ENCODE measurements at places on chromosomes 5 and 9.

GRCh38 chr5:111117136-111117535 lies 25.0 kb downstream of the WDR36 start:
- no peak for DNase-seq

DNA sequence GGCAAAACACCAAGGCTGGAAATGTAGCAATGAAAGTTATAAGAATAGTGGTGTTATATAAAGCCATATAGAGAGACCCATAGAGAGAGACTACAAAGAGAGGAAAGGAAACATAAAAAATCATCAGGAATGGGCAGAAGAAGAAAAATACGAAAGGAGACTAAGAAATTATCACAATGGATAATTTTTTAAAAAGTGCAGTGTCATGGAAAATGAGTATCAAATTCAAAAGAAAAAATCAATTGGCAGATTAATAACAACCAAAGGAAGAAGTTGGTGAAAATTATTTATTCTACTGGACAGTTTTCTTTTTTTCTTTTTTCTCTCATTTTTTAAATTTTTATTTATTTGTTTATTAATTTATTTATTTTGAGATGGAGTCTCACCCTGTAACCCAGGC lies 1488.4 kb upstream of the WWC1 start:
- no peak for DNase-seq

GRCh38 chr5:32436553-32437242 lies 7.8 kb downstream of the ZFR start:
- DNase-seq: no peak

DNA sequence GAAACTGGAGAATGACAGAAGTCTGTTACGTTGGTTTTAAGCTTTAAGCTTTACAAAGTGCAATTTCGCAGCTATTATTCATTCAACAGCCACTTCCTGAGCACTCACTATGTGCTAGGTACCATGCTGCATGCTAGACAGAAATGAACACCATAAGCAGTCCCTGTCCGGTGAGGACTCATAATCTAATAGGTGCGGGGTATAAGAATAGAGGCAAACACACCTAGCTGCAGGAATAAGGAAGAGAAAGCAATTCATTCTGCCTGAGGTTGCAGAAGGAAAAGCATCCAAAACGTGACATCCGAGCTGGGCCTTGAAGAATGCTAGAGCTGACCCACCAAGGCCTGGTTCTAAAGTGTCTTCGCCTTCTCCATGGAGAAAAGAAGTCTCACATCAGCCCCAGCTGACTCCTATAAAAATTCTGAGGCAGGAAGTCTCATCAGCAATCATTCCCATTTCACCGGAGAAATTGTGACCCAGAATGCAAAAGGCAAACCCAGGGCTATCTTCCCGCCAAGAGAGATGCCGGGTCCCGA lies 542 bp downstream of the FKBP15 start:
- no peak for DNase-seq

DNA sequence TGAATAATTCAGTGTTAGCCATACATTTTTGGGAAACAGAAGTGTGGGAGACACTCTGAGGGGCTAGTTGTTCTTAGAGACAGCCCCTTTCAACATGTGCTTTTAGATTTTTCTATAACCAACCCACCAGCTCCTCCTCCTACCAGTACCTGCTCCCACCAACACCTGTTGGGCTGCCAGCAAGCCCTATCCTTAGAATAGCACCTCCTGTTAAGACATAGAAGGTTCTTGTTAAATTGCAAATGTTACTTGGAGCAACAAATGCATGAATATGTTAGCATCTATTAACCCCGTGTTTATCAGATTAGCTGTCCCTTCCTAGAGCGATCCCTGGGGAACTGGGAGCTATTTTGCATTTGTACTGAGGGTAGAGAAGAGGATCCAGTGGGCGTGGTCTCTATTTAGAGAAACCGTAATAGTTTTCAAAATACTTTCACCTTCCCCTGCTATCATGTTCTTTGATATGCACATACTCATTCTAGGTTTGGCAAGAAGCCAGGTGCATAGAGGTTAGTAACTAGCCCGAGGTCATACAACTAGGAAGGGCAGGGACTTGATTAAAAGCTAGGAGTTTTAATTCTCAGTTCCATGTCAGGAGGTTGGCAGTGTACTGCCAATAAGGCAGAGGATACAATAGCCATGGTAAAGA lies 334.4 kb downstream of the KCTD16 start:
- peak; percentile 1 for DNase-seq

- DNase-seq: no peak
These were observed 64.1 kb downstream of the ZFAND5 start for GRCh38 chr9:72300873-72301272.

- DNase-seq: no peak
These were observed 92.7 kb downstream of the SV2C start for GRCh38 chr5:76175821-76176403.

GRCh38 chr5:152824316-152824715 lies 419.2 kb upstream of the NMUR2 start:
- DNase-seq: no peak

GRCh38 chr5:142108432-142109330 lies at the start of gene NDFIP1:
Gene NDFIP1, plus strand, starts transcription at chr5:142108779. Its CDS starts 196 bp downstream, at chr5:142108975.
- DNase-seq: peak; percentile 57

- peak; percentile 79 for DNase-seq
These were observed 157.0 kb downstream of the RGS3 start for GRCh38 chr9:113620377-113621161.

DNA sequence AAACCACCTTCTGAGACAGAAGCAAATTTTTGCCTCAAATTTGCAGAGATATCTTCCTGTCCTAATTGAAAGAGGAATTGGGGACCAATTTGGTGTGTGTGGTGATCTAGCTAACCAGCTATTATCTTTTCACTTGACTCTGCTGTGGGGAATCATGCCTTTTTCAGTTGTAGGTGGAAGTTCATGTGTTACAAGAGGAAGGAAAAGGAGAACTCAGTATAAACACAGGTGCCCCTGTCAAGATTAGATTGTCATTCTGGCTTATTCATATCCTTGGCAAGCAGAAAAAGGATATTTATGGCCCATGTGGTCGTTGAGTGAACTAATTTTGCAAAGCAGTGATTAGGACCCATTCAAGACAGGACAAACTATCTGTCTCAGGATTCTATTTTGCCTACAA lies 336.8 kb upstream of the SLC30A5 start:
- no peak for DNase-seq

DNA sequence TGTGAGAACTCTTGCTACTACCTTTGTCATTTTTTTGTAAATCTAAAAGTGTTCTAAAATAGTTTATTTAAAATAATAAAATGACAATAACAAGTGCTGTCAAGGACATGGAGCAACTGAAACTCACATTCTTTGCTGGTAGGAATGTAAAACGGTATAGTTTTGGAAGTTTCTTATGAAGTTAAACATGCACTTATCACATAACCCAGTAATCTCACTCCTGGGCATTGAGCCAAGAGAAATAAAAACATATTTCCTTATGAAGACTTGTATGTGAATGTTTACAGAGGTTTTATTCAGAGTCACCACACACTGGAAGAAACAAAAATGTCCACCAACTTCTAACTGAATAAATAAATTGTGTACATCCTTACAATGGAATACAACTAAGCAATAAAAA lies 46.0 kb upstream of the COL15A1 start:
- DNase-seq: peak; percentile 41

GRCh38 chr9:133564451-133565116 lies 30.1 kb downstream of the ADAMTSL2 start:
- no peak for DNase-seq

DNA sequence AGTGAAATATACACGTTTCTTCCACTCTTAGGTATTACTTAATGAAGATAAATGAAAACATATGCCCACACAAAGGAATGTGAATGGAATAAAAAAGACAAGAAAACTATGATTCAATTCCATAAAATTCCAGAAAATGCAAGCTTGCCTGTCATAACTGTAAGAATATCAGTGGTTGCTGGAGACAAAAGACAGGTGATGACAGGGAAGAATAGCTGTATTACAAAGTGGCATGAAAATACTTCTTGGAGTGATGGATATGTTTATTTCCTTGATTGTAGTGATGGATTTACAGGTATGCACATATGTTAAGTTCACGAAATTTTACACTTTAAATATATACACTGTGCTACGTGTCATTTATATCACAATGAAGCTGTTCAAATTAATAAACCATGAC lies 553.3 kb downstream of the HTR1A start:
- DNase-seq: no peak

DNA sequence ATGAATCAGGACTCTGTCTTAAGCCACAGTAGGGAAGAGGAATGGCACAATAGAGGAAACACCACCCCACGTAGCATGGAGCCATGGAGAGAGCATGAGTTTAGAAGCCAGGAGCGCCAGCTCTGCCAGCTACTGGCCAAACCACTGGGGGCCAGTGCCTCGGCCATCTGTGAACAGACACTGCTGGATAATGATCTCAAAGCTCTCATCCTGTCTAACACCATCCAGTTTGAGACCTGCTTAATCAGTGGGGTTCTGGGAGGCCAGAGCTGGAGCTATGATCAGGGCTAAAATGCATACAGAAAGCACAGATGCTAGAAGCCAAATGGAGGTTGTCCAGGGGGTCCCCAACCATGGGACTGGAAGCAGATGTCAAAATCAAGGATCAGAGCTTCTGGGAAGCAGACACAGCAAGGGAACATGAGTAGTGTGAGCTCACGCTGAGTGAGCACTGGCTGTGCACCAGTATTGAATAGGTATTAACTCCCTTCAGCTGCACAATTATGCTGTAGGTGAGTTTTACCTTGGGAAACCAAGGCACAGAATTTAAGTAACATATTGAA lies 92.7 kb downstream of the KCNIP1 start:
- DNase-seq: no peak

DNA sequence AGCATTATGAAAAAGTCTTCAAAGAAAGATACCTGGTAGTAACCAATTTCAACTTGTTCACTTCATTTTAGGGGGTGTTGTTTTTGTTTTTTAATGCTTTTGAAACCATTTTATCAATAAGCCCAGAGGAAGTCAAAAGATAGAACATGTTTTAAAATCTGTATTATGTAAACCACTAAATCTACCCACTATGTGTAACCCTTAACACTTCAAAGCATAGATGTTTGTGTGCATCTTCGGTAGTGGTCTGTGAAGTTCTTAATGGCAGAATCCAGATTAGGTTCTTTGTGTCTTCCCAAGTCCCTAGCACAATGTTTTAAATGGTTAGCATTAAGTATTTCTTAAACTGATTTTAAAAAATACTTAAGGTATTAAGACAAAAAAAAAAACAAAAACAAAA lies 6.3 kb downstream of the PLAA start:
- DNase-seq: no peak

DNA sequence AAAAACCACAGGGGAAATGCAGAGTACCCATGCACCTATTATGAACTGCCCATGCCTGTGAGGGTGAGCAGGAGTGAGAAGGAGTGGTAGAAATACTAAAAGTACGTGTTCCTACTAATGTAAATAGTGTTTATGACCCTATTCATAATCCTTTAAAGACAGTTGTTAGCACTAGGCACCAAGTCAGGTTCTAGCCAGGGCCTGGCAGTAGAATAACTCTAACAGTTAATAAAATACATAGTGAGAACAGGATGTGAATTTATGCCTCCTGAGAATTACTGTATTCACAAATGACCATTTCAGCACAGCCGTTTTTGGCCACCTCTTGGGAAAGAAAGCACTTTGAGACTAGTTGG lies 103.2 kb upstream of the TARS1 start:
- DNase-seq: peak; percentile 43

GRCh38 chr9:132044176-132044875 lies 35.3 kb downstream of the MED27 start:
- DNase-seq: no peak

GRCh38 chr5:151348789-151349188 lies 1.4 kb upstream of the SLC36A2 start:
- no peak for DNase-seq

GRCh38 chr9:99730062-99730461 lies 91.6 kb upstream of the NR4A3 start:
- no peak for DNase-seq

GRCh38 chr9:36102742-36103495 lies 33.6 kb upstream of the GLIPR2 start:
- peak; percentile 80 for DNase-seq

GRCh38 chr5:11791792-11792191 lies 112.5 kb downstream of the CTNND2 start:
- no peak for DNase-seq

DNA sequence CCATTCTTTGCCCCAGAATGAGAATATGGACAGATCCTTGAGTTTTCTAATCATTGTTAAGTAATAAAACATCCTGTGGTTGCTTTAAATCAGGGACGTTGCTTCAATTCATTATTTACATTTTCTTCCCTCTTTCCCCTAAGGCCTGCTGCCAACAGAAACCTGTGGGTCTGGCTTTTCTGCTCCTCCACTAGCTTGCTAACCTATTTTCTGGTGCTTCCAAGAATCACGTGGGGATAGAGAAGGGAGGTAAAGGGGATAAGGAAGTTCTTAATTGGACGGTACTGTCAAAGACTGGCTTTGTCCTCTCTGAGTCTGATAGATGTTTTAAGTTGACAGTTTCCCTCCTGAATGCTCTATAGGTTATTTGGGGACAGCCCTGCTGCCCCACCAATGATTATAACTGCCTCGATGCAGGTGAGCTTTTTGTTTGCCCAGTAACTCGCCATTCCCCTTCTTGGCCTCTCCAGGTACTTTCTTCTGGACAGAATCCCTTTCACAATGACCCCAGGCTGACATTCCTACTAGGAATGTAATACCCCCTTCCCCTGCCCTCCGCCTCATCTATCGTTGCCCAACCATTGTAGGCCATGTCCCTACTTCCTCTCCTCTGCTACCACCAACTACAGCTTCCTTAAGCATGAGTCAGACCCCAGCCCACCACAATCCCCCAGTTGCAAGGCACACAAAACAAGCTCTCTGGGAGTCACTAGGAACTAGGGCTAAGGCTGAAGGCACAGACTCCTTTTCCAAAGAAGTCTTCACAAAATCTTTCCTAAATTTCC lies 19.9 kb upstream of the CPEB4 start:
- peak; percentile 29 for DNase-seq

DNA sequence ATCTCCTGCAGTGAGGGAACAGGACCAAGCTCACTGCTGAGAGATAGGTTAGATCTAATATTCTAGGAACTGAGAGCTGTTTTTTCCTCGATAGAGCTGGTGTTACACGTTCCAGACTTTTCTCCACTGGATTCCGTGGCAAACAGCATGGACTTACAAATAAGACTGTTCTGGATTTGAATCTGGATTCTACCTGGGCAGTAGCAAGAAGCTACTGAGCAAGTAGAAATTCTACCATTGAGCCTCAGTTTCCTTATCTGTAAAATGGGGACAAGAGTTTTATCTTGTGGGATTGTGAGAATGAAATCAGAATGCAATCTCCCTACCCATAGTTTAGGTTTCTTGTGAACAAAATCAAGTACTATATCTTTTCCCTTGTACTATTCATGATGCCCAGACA lies 238.7 kb upstream of the TRIM32 start:
- DNase-seq: no peak

DNA sequence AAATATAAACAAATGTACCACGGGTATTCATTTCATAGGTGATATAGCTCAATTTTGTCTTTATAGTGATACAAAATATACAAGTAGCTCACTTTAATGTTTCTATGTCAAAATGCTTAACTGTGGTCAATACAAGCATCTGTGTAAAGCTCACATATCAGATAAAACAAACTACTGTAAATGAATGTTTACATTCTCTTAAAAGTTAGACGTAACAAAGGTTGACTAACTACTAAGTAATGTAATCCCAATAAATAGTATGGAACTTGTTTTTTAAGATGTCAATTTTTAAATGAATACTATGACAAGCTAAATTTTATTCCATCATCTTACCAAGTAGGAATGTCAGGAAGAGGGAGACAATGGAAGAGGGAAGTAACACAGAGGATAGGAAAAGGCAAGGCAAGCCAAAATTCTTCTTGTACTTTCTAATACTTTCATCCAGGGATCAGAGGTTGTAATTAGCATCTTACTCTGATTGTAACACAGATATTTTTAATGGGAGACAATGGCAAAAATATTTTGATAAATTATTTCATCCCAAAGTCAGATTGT lies 105.5 kb downstream of the STRBP start:
- DNase-seq: no peak

GRCh38 chr5:74294231-74294705 lies 346.3 kb downstream of the ENC1 start:
- peak; percentile 51 for DNase-seq

Measured in fibroblast of mammary gland (primary cell).